ENCODE measurements at places on chromosomes 6 and 20.

DNA sequence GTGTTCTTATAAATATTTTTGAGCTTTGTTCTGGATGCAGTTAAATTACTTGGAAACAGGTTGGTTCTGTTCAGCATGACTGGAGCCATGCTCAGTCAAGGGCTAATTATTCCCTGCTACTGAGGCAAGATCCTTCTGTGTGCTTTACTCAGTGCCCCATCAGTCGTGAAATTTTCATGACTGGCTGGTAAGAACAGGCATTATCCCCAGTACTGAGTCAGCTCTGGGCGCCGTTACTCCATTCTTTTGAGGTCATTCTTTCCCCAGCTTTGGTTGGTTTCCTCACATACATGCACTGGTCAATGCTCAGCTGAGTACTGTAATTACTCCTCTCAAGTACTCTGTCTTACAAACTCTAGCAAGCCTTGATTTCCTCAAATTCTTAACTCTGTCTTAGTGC lies 71.3 kb downstream of the CDKAL1 start:
- no peak for DNase-seq

- DNase-seq: no peak
Observed at GRCh38 chr6:38215225-38215624, 395.7 kb downstream of the ZFAND3 start.

GRCh38 chr20:8062756-8063155 lies 43.2 kb upstream of the TMX4 start:
- no peak for DNase-seq

- no peak for DNase-seq
Observed at GRCh38 chr20:44747166-44748004, 1.7 kb downstream of the KCNK15 start.

GRCh38 chr20:4661191-4661590 lies 60.5 kb upstream of the PRND start:
- no peak for DNase-seq

GRCh38 chr6:30611150-30611855 lies 5.7 kb downstream of the PPP1R10 start:
- no peak for DNase-seq

GRCh38 chr6:28142446-28142845 lies 763 bp downstream of the ZKSCAN8 start:
- no peak for DNase-seq

DNA sequence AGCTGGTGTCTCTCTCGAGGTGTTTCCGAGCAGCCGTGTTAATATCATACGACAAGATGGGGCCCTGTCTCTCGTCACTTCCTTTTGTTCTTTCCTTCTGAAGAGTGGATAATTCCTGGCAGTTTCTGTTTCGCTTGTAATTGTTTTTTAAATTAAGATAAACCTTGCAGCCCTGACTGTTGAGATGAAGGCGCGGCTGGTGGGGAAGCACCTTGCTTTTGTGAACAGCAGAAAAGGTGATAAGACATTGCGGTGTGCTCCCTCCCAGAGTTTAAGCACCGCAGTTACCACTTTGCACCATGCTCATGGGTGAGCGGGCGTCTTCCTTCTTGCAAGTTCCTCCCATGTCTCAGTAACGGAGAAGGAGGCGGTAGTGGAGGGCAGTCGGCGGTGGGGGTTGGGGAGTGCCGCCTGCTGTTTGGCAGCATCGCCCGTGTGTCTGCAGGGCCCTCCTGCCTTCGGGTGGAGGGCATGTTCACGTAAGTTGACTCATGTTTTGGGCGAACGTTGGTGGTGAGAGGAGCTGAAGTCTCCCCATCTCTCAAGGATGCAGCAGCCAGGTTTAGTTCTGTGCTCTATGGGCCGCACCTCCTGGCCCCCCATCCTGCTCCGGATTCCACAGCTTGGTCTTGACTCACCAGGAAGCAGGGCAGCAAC lies 345.9 kb downstream of the TAF4 start:
- no peak for DNase-seq

- DNase-seq: no peak
Observed at GRCh38 chr6:64122712-64123375, 487.2 kb downstream of the PHF3 start.

GRCh38 chr6:117232196-117232595 lies 33.2 kb upstream of the VGLL2 start:
- DNase-seq: no peak

DNA sequence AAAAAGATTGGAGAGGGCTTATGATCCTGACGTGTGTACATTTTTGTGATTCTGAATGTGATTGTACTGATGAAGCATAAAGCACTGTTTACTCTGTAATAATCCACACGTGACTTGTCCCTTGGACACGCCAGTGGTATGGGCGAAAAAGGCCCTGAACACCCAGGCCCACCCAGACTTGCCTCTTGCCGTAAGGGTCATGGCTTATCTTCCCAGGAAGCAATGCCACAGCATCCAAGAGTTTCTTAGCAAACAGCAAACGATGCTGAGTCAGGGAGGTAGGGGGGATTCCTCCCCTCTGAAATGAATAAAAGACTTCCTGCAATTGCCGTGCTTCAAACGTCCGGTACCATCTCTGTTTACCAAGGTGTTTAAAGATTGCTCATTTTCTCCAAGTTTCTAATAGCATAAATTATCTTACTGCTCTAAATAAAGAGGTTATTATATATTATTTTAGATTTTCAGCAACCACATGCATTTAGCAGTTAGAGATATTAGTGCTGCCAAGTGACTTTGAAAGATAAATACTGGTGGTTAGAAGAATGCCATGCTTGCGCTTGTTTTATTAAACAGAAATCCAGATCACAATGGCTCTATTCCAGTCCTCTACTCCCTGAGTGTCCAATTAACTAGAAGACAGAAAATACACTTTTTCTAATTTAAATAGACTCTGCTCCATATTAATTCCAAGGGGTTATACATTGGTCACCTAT lies 212.8 kb upstream of the CST7 start:
- no peak for DNase-seq

- no peak for DNase-seq
Observed at GRCh38 chr6:120116343-120116742, 766.8 kb upstream of the MAN1A1 start.

GRCh38 chr20:56437196-56437960 lies 25.3 kb downstream of the CASS4 start:
- no peak for DNase-seq

DNA sequence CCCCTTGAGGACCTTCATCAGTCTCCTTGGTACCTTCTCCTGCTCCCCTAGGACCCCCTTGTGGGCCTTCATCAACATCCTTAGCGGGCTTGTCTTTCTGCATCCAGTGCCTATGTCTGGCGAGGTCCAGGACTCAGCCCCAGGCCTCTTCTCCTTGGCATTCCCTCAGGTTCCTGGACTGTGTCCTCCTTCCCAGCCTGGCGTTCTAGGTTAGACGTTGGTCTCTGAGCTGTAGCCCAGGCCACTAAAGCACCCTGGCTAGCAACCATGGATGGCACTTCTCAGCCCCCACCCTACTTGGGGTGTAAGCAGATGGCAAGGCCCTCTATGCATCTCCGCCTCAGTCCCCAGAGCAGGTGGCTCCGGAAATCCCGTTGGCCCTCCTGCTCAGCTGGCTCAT lies 51.5 kb upstream of the NNAT start:
- no peak for DNase-seq

DNA sequence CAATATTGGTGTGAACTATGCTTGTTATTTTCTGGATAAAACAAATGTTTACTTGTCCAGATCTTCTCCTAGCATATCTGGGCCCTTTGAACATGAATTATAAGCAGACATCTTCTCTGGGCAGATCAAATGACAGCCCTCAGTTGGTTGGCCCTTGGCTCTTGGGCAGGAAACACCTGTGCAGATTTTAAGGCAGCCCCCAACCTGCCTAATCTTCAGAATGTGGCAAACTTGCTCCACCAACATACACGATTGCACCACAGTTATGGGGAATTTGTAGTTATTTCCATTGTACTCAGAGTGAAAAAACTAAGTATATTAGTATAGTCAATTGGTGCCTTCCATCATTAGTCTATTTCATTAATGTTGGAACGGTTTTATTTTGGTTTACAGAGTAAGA lies 94.9 kb upstream of the KCNK16 start:
- no peak for DNase-seq

- no peak for DNase-seq
Observed at GRCh38 chr6:78896227-78896626, 28.9 kb downstream of the IRAK1BP1 start.

GRCh38 chr6:2966347-2966746 lies 5.0 kb downstream of the SERPINB6 start:
- DNase-seq: no peak

- DNase-seq: no peak
Observed at GRCh38 chr6:105900125-105900937, 185.8 kb upstream of the PRDM1 start.

GRCh38 chr20:39399463-39399862 lies 437.3 kb downstream of the DHX35 start:
- DNase-seq: no peak

DNA sequence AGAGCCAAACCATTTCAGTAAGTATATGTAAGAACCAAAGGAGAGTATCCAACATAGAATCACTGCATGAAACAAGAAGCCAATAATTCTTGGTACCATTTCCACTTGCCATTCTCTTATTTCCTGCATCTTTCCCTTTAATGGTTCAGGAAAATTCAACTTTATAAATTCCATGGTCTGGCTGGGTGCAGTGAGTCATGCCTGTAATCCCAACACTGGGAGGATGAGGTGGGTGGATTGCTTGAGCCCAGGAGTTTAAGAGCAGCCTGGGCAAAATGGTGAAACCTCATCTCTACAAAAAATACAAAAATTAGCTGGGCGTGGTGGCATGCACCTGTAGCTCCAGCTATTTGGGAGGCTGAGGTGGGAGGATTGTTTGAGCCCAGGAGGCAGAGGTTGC lies 21.2 kb downstream of the NHLRC1 start:
- no peak for DNase-seq

Measured in NCI-H1048 (cell line).